Esophagus muscularis mucosa (tissue), 4 donors: ENCODE measurements at places on chromosomes 7 and 10.
A peak's percentile ranks its signal among the peaks of the same experiment; 100 is the strongest.

DNA sequence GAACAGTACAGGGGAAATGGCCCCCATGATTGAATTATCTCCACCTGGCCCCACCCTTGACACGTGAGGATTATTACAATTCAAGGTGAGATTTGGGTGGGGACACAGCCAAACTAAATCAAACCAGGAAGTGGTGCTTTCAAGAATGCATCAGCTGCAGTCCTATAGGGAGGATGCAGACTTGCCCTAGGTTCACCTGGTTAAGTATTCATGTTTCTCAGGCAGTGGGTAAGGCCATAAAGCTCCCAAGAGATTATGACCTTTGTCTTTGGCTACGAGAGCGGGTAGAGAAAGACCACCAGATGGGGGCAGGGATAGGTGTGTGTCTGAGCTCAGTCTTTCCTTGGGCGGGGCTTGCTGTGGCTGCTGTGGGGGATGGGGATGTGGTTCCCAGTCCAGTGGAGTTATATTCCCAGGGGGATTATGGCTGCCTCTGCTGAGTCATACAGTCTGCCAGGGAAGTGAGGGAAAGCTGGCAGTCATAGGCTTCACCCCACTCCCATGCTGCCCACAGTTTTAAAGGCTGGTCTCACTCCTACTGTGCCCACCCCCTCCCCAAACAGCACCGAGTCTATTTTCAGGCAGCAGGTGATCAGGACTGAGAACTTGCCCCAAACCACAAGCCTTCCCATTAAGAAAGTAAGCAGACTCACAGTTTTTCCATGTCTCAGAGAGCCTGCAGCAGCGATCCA is 8.4 kb upstream of the R3HCC1L start:
- H3K4me3 ChIP-seq, result no peak overlapping the region
- no peaks in the 10 kb centered on the region for H3K27me3 ChIP-seq
- DNase-seq, result no peak
- no peak overlapping the region for H3K27ac ChIP-seq

- no peaks in the 10 kb centered on the region for H3K36me3 ChIP-seq
- H3K4me3 ChIP-seq, result no peak overlapping the region
- peaks cover 64% of the 10 kb centered on the region for H3K27me3 ChIP-seq
- H3K27ac ChIP-seq, result no peak overlapping the region
Measured at GRCh38 chr10:116810120-116810500, 39.2 kb upstream of the ENO4 start.

GRCh38 chr7:138848056-138848980 is 50.3 kb upstream of the ATP6V0A4 start:
- peaks cover 3% of the 10 kb centered on the region for H3K4me1 ChIP-seq
- H3K27me3 ChIP-seq, result no peaks in the 10 kb centered on the region
- H3K27ac ChIP-seq, result no peak overlapping the region

- no peaks in the 10 kb centered on the region for H3K27me3 ChIP-seq
- no peaks in the 10 kb centered on the region for H3K4me1 ChIP-seq
- no peak overlapping the region for H3K4me3 ChIP-seq
- DNase-seq, result no peak
Measured at GRCh38 chr10:89458291-89458690, 43.9 kb downstream of the IFIT5 start.

- H3K4me1 ChIP-seq, result no peaks in the 10 kb centered on the region
- no peak within 1 kb of the TSS for H3K27ac ChIP-seq
- no peaks in the 10 kb centered on the region for H3K27me3 ChIP-seq
- H3K4me3 ChIP-seq, result no peak within 1 kb of the TSS
Measured at GRCh38 chr10:95193944-95194343, at the start of gene ACSM6. Gene ACSM6, plus strand, starts transcription at chr10:95194238. Its CDS starts 248 bp downstream, at chr10:95194486.

- H3K4me1 ChIP-seq, result no peaks in the 10 kb centered on the region
- DNase-seq, result no peak
- no peak overlapping the region for H3K27ac ChIP-seq
- no peaks in the 10 kb centered on the region for H3K27me3 ChIP-seq
Measured at GRCh38 chr7:9600974-9601373, 1167.6 kb downstream of the NXPH1 start.

- H3K27me3 ChIP-seq, result no peaks in the 10 kb centered on the region
- no peaks in the 10 kb centered on the region for H3K4me1 ChIP-seq
- H3K36me3 ChIP-seq, result no peaks in the 10 kb centered on the region
- no peak overlapping the region for H3K27ac ChIP-seq
Measured at GRCh38 chr10:48614481-48615390, 9.9 kb upstream of the ARHGAP22 start.

GRCh38 chr10:89793649-89794254 is 92.4 kb downstream of the KIF20B start:
- H3K27me3 ChIP-seq, result no peaks in the 10 kb centered on the region
- H3K4me3 ChIP-seq, result no peak overlapping the region
- H3K27ac ChIP-seq, result no peak overlapping the region

DNA sequence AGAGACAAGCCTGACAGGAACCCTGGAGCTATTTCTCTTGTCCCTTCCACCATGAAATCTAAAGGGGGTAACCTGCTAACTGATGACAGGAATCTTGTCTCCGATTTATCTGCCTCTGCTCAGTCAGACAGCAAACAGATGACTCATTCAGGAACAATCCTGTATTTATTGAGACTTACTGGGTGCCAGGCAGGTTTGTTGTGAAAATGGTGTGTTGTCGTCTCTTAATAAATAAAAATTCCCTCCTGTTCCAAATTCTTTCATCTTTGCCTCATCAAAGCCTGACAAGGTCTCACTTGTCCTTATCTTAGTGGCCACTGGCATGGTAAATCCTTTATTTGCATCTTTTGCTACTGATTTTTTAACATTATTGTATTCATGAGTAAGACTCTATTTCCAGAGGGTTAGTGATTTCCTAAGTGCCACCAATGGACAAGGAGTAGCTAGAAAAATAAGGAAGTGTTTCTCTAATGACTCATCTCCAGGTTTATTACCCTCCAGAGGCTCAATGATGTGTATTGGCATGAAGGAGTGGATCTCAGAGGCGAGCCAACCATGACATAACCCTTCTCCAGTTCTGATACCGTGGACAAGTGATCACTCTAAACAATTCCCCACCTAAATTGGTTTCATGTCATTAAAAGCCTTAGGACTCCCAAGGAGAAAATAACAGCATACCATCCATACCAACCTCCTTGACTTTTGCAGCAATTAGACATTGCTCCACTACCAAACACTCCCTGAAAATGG is 724.0 kb downstream of the GRID1 start:
- H3K27ac ChIP-seq, result no peak overlapping the region
- H3K4me1 ChIP-seq, result no peaks in the 10 kb centered on the region
- no peaks in the 10 kb centered on the region for H3K36me3 ChIP-seq
- no peaks in the 10 kb centered on the region for H3K27me3 ChIP-seq
- no peak overlapping the region for H3K4me3 ChIP-seq

DNA sequence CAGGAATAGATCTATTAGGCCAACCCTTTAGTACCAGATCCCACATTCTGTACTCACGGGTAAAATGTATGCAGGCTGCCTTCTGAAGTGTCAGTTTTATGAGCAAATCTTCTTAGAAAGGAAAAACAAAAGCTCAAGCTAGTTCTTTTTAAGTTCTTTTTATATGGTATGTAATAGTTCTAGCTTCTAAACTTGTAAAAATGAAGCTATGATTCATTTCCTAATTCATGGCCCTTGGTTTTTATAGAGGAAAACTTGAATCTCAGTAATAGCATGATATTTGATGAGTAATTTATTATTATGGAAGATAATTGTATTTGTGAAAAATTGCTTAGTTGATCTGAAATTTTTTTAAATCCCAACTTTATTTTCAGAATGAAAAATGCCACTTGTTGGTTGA is 54.3 kb downstream of the SLK start:
- H3K27ac ChIP-seq, result no peak overlapping the region
- peaks cover 61% of the 10 kb centered on the region for H3K36me3 ChIP-seq
- no peak overlapping the region for H3K4me3 ChIP-seq

DNA sequence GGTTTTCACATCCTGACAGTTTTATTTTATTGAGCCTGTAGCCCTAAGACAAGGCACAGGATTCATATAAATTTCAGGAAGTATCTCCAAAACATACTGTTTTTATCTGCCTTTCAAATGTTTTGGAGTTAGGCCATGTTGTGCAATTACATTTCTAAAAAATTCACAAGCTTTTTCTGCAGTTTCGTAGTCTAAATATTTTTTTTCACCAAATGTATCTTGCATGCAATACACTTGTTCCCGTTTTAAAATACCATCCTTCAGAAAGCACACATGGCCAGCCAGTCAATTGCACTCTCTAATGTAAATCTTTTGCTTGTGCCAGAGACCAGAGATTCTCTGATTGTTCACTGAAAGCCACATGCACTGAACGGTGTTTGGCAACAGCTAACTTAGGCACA is 161.5 kb upstream of the PRKCQ start:
- no peak for DNase-seq
- no peaks in the 10 kb centered on the region for H3K27me3 ChIP-seq
- H3K4me3 ChIP-seq, result no peak overlapping the region
- no peak overlapping the region for H3K27ac ChIP-seq
- peaks cover 22% of the 10 kb centered on the region for H3K4me1 ChIP-seq

- H3K36me3 ChIP-seq, result no peaks in the 10 kb centered on the region
- H3K4me1 ChIP-seq, result no peaks in the 10 kb centered on the region
- DNase-seq, result no peak
- no peak overlapping the region for H3K27ac ChIP-seq
Measured at GRCh38 chr7:111783854-111784253, 221.6 kb upstream of the IMMP2L start.

GRCh38 chr7:51175316-51175991 is 141.2 kb downstream of the COBL start:
- no peaks in the 10 kb centered on the region for H3K27me3 ChIP-seq
- no peak overlapping the region for H3K27ac ChIP-seq
- no peak overlapping the region for H3K4me3 ChIP-seq
- no peak for DNase-seq
- no peaks in the 10 kb centered on the region for H3K36me3 ChIP-seq

DNA sequence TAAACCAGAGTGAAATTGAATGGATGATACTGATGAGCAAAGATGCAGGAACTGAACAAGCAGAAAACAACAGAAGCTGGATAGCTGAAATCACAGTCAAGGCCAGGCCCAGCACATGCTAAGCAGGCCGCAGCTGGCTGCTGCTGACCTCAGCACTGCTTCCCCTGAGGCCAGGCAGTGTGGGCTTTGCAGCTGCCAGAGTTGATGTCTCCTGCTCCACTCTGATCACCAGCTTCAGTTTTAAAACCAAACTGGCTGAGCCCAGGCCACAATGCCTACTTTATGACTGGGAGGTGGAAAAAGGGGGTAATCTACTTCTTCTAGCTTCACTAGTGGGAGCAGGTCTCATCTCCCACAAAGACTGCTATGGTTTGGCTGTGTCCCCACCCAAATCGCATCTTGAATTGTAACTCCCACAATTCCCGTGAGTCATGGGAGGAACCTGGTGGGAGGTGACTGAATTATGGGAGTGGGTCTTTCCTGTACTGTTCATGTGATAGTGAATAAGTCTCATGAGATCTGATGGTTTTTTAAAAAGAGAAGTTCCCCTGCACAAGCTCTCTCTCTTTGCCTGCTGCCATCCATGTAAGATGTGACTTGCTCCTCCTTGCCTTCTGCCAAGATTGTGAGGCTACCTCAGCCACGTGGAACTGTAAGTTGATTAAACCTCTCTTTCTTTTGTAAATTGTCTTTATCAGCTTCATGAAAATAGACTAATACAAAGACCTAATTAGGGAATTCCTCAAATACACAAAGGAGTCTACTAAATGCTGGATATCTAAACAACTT is 136.4 kb upstream of the ITGB1 start:
- DNase-seq, result no peak
- H3K36me3 ChIP-seq, result no peaks in the 10 kb centered on the region
- no peak overlapping the region for H3K27ac ChIP-seq
- no peak overlapping the region for H3K4me3 ChIP-seq

DNA sequence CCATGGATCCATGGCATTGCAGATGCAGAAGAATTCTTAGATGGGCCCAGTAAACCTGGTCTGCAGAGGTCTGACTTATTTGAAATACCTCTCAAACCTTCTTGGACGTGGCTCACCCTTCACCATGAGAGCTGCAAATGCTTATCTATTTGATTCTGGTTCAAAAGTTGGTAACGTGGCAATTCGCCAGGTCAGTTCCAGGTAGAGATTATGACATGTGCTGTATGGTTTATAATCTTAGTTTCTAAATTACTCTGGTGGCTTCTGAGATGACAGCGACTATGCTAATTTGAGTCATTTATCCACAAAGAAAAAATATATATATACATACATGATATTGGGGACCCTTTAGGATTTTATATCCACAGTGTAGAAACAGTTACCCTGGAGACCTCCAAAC is 68.8 kb downstream of the NRP1 start:
- no peaks in the 10 kb centered on the region for H3K36me3 ChIP-seq
- H3K27me3 ChIP-seq, result no peaks in the 10 kb centered on the region
- peaks cover 15% of the 10 kb centered on the region for H3K4me1 ChIP-seq
- H3K4me3 ChIP-seq, result no peak overlapping the region
- H3K27ac ChIP-seq, result no peak overlapping the region
- DNase-seq, result no peak

GRCh38 chr7:26189697-26190096 is 10.8 kb downstream of the HNRNPA2B1 start:
- no peak for DNase-seq
- H3K4me1 ChIP-seq, result peaks cover 49% of the 10 kb centered on the region
- peaks cover 66% of the 10 kb centered on the region for H3K36me3 ChIP-seq
- no peak overlapping the region for H3K4me3 ChIP-seq
- H3K27ac ChIP-seq, result no peak overlapping the region

GRCh38 chr10:111206521-111206920 is 129.7 kb downstream of the ADRA2A start:
- peak; percentile 77 for DNase-seq
- H3K4me1 ChIP-seq, result no peaks in the 10 kb centered on the region
- no peak overlapping the region for H3K4me3 ChIP-seq
- no peak overlapping the region for H3K27ac ChIP-seq
- no peaks in the 10 kb centered on the region for H3K36me3 ChIP-seq

- DNase-seq, result no peak
- no peak overlapping the region for H3K27ac ChIP-seq
- H3K4me3 ChIP-seq, result no peak overlapping the region
- H3K4me1 ChIP-seq, result no peaks in the 10 kb centered on the region
Measured at GRCh38 chr10:121681997-121682687, 83.9 kb upstream of the FGFR2 start.

DNA sequence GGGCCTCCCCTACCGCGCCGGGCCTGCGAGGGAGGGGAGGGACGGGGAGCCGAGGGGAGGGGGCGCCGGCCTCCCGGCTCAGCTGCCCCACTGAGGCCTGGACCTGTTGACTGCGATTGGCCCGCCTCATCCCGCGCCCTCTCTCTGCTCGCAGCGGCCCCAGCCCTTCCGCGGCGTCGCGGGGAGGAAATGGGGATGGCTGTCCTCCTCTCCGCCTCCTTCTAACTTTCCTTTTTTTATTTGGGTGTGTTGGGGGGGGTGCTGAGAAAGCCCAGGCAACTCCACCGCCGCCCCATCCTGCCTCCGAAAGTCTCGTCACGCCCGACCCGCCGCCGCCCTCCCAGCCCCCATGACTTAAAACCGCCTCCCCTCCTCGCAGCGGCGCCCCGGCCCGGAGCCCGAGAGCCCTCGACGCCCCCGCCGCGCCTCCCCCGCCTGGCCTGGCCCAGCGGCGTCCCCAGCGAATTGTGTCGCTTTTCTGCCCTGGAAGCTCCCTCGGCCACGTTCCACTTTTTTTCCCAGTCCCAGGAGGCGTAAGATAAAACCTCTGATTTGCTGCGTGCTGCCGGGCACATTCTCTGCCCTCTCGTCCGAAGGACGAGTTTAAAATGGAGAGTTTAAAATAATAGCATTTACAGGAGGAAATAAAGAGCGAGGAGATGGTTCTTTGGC is 842 bp upstream of the SKIDA1 start:
- DNase-seq, result no peak
- H3K36me3 ChIP-seq, result no peaks in the 10 kb centered on the region
- peak overlapping the region; percentile 83 for H3K4me3 ChIP-seq
- no peaks in the 10 kb centered on the region for H3K27me3 ChIP-seq
- peaks cover 32% of the 10 kb centered on the region for H3K4me1 ChIP-seq
